GDM1 (cell line): ENCODE measurements at places on chromosomes 6 and 20.

DNA sequence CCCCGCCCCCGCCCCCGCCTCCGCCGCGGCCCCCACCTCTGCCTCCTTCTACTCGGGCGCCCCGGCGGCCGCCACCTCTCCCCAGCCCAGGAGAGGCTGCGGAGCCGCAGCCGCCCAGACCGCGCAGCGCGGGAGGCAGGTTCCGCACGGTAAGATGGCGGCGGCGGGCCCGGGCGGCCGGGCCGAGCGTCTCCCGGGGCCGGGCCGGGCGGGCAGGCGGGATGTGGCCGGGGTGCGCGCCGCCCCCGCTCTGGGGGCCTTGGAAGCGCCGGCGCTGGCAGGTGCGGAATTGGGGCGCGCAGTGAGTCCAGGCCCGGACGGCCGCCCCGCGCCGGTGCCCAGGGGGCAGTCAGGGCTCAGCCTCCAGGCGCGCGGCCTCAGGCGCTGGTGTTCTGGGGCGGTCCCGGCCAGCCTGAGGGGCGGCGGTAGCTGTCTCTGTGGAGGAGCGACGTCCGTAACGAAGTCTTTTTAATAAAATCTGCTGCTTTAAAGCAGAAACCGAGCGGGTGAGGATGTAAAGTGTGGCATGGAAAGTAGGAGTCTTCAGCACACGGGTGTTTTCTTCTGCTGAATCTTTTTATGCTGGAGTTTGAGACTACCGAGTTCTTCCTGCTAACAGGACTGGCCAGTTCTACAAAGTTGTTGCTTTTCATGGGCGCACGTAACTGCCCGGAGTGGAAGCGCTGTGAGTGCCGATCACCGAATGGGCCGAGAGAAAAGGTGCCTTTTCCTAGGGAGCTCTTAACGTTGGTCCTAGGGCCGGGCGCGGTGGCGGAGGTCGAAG lies at the start of gene GID8:
GID8 (plus strand) TSS at position 43 of the 784 bp plus-strand sequence. CDS start 3,356 bp downstream, outside the sequence.
- no peak for DNase-seq

DNA sequence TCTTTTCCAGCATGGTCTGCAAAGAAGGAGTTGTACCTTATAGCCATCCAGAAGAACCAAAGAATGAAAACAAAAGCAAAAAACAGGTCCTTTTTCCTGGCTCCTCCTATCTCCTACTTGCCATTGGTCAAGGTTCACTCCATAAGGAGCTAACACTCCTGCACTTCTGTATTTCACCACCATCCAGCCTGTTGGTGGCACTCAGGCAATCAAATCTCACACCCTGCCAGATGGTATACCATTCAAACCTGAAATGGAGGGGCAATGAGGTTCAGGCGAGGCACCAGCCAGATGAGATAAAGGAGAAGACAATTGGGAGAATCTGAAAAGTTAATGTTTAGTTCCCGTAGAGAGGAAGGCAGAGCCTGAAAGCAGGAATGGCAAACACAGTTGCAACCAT lies 203.8 kb downstream of the ALDH8A1 start:
- DNase-seq, result no peak

DNA sequence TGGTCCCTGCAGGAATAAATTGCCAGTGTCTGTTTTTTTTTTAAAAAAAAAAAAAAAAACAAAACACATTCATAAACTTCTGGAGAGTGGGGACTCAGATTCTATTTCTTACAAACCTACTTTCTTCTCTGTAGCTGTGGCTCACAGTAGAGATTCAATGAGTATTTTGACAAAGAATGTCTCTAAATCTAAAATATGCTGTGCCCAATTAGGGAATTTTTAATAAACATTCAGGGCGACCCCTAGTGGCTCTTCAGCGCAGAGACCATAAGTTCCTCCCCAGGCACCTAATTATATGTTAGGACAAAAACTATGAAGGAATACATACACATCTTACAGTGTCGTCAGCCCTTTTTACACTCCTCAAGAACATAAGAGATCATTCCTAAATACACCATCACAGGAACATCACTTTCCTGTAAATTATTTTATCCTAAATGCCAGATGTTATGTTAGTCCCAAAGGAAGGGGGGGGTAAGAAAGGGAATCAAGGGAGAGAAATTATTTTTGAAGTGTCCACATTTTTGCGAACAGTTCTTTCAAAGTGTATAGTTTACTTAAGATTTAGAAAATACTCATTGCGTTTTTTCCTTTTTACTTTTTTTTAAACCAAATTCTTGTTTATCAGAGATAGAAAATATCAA lies 21.8 kb upstream of the NAA20 start:
- no peak for DNase-seq

- DNase-seq, result no peak
Observed at GRCh38 chr20:48910347-48910781, 11.1 kb upstream of the ARFGEF2 start.

DNA sequence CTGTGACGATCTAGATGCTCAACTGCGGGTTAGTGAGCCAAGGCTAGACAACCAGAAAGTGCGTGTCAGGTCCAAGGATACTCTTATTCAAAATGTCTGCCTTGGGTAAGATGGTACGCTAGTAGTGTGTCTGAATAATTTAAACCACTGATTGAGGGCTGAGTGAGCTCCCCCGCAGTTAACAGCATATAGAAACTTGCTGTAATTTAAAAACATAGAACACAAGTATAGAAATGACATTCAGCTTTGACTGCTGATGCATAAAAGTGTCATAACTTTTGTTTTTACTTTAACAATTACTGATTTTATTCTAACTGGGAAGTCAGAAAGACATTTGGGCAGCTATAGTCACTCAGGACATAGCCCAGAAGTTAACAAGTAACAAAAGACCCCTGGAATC lies 45.6 kb upstream of the SLC22A1 start:
- DNase-seq, result no peak
